Stimulated activated CD8-positive, alpha-beta memory T cell treated with anti-CD3 and anti-CD28 coated beads, Interleukin-4, amount 100 ng/mL, for 4 hours (primary cell): ENCODE measurements at places on chromosomes 1 and 21.

- DNase-seq: no peak
Observed at GRCh38 chr1:63980740-63981407, 207.1 kb downstream of the ROR1 start.

GRCh38 chr1:204889681-204890383, 19.2 kb downstream of the NFASC start:
- no peak for DNase-seq

DNA sequence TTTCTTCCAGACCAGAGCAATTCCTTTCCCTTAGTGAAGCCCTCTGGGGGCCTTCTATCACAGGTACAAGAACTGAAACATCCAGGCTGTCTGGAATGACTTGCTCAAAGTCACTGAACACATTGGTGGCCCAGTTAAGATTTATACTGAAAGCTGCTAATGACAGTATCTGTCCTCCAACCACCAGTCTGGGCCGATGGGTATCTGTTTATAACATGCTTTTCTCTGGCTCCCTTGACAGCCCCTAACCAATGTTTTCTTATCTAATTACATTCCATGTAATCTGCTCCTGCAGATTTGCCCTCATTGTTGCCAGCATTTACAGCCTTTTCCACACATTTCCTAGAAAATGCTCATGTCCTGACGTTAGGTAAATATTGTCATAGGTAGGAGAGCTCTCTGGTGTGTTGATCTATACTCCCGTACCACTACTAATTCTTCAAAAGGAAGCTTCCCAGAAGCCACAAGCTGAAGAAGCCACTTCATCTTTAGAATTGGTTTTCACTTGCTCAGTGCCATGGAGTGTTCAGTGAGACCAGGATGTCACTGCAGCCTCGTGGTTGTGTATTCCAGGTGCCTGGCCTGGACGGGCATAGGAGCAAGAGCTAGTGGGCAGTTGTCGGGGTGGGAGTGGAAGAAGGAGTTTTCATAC, 163.9 kb downstream of the TSEN15 start:
- DNase-seq: no peak

DNA sequence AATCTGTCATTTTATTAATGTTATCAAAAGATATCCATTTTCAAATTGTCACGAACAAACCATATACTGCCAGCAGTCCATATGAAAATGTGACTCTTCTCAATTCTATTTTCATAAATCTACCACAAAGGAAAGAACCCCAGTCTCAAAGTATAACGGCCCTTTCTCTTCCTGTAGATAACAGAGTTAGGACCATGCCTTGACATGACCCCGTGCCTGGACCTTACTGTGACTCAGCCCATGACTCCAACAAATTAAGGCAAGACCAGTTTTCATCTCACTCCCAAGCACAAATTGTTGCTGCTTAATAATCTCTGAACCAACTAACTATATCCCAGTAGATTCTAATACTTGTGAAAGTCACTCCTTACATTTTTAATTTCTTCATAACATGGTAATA, 124.4 kb upstream of the NFIA start:
- no peak for DNase-seq

GRCh38 chr1:184854036-184854435, 99.4 kb upstream of the EDEM3 start:
- DNase-seq: no peak

- no peak for DNase-seq
Observed at GRCh38 chr1:52334906-52335528, 31.0 kb downstream of the CC2D1B start.

DNA sequence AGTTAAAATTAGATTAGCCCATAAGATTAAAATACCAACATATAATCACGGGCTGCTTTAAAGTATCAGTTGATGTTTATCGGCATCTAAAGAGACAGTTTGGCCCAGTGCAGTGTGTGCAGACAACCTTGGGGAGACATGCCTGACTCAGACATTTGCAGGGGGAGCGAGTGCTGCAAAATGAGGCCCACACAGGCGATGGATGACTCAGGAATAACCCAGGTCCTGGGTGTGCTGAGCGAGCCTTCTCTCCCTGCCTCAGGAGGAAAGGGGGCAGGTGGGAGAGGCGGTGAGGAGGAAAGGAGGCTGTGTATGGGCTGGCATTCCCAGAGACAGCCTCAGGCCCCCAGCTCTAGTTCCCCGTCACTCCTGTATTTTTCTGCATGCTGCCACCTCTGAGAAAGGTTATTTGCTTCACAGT, 9.0 kb downstream of the SLC9A1 start:
- DNase-seq: no peak

DNA sequence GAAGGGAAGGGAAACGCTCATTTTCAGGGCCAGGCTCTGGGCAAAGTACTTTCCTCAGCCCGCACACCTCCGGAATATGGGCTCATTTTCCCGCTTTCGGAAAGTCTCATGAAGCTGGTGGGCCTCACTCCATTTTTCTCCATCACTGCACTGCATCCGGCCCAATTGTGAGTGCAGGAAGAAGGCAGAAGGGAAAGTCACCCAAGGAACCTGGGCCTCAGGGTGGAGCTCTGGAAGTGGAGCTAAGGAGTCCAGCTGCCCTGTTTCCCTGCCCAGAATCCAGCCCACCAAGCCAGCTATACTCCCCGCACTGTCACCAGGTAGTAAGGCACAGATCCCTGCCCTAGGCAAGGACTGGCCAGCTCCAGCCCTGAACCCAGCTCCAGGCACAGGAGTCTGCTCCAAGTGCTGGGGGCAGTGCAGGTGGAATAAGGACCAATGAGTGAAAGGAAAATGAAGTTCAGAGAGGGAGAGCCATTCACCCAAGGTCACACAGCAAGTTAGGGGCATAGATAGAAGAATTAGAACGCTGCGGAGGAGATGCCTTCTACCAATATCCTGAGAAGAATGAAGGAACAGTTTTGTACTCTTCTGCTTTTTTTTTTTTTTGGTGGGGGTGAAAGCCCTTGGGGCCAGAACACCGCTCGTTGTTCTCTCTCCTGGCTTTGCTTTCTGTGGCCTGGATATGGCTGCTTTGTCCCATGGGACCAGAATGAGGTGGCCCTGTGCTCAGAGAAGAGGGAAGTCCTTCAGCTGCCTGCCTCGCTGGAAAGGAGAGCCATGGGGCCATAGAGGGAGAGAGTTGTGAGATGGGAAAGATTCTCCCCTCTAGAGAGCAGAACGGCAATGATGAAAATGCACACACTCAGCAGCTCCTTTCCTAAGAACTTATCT, 10.0 kb downstream of the LRP8 start:
- DNase-seq: no peak

- no peak for DNase-seq
Observed at GRCh38 chr1:168199056-168199455, 20.3 kb downstream of the TIPRL start.

DNA sequence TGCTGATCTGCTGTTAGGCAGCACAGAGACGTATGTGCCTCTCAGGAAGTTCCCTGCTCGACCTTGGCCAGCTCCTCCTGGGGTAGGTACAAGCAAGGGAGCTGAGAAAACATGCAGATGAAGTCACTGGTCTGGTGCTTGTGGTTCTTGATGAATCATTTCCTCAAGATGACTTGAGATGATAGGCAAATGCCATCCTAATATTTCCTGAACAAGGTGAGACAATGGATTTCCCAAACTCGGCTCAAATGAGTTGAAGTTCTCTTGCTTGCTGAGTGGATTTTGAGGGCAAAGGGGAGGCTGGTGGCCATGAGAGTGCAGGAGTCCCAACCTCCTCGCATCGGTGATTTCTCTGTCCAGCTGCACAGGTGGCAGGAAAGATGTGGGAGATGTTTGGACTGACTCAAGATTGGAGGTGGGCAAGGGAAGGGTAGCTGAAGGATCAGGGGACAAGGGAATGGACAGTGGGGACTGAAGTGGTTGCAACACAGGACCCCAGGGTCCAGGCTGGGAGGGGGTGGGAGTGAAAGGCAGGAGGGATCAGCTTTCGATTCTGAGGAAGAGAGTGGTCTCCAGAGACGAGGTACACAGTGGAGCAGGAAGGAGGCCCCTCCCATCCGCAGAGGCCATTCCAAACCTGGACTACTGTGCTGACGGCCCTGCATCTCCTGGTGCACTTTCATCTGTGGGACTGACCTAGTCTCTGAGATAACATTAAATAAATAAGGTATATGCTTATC, 63.9 kb downstream of the CAPN2 start:
- DNase-seq: peak; percentile 12

DNA sequence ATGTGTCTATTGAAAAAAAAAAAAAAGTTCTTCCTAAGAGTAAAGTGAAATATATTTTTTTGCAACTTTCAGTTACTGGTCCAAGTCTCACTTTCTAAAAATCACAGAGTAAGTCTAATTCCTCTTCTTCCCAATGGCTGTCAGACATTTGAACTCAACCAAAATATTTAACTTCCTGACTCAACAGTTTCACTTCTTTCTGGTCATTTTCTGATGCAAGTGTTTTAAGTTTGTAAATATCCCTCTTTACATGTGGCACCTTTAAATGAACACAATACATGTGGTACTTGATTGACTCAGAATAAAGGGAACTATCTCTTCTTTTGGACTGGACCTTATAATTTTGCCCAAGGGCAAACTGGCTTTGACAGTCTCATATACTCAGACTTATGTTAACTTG, 76.7 kb downstream of the ASH1L start:
- no peak for DNase-seq

DNA sequence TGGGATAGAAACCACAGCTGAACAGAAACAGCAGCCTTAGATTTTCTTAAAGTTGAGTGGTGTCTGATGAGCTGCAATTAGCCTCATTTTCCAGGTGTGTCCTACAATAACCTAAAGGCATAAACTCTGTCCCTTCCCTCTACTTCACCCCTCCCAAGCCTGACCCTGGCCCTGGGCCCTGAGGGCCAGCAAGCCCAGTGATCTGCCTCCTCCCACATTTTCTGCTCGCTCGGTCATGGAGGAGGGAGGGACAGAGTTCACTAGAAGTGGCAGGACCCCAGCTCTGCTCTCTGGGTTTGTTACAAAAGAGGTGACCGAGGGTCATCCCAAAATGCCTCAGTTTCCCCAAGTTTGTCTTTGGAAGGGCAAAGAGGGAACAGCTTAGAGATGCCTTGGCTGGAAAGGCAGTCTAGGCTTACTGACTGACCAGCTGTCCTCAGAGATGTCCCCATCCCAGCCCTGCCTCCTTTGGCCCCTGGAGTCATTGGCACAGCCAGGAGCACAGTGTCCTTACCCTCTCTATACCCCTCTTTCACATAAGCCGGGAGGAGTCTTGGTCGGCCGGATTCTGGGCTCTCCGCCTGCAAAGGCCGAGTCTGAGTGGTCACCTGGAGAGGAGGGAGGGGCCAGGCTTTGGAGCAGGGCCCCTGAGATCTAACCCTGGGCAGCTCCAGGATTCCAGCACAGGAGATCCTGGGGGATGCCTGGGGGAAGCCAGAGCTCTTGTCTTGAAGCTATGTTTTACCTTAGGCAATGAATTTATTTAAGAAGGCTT, 172.7 kb downstream of the PTPRU start:
- DNase-seq: no peak

DNA sequence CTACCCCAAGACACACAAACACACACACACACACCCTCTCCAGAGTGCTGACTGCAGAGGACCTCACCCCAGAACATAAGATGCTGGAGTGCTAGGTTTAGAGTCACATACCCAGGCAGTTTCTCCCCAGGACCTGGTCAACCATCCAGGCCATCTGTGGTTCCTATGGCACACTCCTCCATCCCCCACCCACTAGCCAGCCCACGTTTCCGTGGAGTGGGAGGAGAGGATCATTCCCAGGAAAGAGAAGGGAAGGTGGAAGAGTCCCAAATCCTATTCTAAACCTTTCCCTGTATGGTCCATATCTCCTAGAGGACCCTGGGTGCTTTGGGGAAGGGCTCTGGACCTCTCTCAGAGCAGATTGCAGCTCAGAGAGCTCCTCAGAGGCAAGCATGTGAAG, 1.1 kb downstream of the KCNJ9 start:
- no peak for DNase-seq

DNA sequence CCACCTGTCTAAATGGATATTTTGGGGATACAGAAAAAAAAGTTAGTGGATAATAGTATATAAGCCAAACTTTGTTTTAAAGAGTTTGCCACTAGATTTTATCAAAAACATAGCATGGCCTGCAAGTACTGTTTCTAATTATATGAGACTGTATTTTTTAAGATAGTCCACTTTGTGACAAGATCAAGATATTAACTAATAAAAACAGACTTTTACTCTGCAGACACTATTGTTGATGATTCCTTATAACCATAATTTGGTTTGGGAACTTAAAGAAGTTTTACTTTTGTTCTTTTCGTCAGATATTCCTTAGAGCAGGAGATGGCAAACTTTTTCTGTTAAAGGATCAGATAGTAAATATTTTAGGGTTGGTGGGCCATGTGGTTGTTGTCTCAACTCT, 36.4 kb downstream of the SMG7 start:
- DNase-seq: no peak
